ENCODE measurements at places on chromosomes 7 and 10.

DNA sequence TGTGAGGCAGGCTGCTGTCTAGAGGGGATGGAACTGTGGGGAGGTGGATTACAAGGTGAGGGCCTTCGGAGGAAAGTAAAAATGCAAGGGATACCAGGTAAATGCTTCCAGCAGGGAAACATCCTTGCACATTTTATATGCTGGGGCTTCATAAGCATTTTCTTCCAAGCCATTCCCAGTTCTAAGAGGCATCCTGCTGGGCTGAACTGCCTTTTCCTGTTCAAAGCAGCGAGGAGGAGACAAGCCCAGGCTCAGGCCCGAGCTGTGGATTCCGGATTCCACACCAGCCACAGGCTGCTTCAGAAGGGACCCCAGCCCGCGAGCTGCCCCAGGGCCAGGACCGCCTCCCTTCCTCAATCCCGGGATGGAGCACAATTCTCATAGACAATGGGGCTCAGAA is 249.7 kb downstream of the TNS3 start:
- no peak for DNase-seq

- no peak for DNase-seq
These were observed 202.0 kb downstream of the ARL4A start for GRCh38 chr7:12889391-12889790.

GRCh38 chr7:96495751-96496216 is 173.9 kb upstream of the SLC25A13 start:
- DNase-seq = no peak

GRCh38 chr10:78619115-78619851 is 449.5 kb upstream of the ZMIZ1 start:
- no peak for DNase-seq

- DNase-seq = no peak
These were observed 471.4 kb downstream of the ADRA2A start for GRCh38 chr10:111548084-111548726.

Data from stimulated activated CD8-positive, alpha-beta memory T cell treated with anti-CD3 and anti-CD28 coated beads, Interleukin-7, amount 100 ng/mL, for 48 hours (primary cell).